SK-N-SH (cell line): ENCODE measurements at places on chromosomes 2 and 18. TPM values are rescaled to one million over a fixed set of nuclear protein-coding genes. Genes with fewer than 3 reads are reported as not detected.

GRCh38 chr2:222033541-222033940 is 265.3 kb downstream of the PAX3 start:
- DNase-seq = no peak

- peak; percentile 29 for DNase-seq
Observed at GRCh38 chr2:169928463-169928864, 101.2 kb downstream of the UBR3 start.

DNA sequence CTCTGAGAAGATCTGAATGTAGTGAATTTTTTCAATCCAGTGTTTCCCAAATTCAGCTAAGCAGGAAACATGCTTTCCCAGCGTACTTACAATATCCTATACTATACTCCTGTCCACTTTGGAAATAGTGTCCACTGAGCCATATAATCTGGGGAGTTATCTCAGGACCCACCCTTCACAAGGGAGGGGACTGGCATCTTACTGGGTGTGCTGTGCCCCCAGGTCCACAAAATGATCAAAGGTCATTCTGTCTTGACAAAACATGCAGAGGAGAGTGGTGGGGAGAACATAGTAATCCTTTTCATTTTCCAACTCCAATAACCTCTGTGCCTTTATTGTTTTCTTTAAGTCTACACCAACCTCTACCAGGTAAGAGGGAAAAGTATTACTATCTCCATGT is 79.8 kb upstream of the DAPL1 start:
- DNase-seq = no peak

DNA sequence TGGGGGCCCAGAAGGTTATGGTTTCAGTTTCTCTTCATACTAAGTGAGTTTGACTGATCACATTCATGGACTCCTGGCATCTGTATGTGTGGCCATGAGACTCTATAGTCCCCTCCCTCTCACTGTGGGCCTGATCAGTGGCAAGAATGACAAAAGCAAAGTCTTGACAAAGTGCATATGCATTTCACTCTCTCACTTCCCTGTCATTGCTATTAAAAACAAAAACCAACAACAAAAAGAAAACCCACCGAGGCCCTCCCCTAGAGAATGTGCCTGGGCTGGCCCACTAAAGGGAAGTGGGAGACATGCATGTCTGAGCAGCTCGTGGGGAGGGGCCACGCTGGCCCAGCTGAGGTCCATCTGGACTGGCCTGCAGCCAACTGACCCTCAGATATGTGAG is 600.1 kb upstream of the RAB6C start:
- no peak for DNase-seq

DNA sequence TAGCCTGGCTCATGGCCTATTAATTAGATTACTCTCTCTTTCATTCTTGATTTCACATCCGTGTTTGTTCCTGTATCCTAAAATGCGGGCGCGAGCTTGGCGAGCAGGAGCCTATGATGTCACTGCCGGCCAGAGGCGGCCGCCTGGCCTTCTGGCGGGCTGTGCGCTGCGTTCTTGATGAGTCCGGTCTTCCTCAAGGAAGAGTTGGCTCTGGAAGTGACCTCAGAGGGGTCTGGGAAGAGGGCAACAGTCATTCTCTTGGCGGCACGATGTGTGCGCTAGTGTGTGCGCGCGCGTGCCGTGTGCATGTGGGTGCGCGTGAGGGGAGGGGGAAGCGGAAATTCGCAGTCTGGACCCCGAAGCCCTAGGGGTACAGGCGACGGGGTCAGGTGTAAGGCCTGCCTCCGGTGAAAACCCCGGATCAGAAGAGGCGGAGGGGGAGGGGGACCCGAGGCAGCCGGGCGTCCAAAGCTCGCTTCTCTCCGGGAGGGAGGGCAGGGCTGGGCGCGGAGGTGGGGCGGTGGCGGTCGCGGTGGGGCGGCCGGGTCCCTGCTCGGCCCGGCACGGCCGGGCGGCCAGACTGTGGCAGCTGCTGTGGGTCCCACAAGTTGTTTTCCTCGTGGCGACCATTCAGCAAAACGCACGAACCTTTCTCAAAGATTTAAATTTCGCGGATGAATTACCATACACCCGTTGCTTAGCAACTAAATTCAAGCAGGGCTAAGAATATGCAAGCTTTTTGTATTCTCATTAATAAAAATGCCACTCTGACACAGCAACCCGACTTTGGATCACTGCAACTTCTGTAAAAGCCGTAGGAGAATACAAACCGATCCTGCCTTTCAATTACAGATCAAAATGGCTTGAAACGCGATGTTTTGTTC is 8.4 kb downstream of the POU3F3 start:
- DNase-seq = peak; percentile 58

DNA sequence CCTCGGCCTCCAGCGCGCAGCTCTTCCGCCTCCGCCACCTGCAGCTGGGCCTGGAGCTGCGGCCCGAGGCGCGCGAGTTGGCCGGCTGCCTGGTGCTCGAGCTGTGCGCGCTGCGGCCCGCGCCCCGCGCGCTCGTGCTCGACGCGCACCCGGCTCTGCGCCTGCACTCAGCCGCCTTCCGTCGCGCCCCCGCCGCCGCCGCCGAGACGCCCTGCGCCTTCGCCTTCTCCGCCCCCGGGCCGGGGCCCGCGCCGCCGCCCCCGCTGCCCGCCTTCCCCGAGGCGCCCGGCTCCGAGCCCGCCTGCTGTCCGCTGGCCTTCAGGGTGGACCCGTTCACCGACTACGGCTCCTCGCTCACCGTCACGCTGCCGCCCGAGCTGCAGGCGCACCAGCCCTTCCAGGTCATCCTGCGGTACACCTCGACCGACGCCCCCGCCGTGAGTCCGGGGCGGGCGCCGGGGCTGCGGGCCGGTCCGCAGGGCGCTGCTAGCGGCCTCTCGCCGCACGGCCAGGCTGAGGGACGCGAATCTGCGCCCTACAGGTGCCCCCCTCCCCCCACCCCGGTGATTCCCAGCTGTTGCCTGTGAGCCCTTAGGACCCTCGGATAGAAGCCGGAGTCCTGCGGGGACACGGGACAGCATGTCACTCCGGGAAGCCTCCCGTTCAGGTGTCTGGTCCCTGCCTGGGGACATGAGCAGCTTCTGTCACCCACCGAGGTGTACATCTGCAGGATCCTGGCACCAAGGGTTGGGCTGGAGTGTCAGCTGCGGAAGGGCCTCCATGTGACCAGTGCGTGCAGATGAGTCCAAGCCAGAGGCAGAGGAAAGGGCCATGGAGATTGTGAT is 616 bp downstream of the RNPEPL1 start:
- DNase-seq = peak; percentile 83

GRCh38 chr2:134320930-134321329 is 67.1 kb downstream of the MGAT5 start:
- DNase-seq = no peak

Gene KCNG2
- polyA plus RNA-seq = not detected in 2 replicates

Gene RUFY4
- not detected in 2 replicates for polyA plus RNA-seq

Gene MAPK4
- 0.02 TPM in 2 replicates for polyA plus RNA-seq
